Right hindlimb (tissue), 1 donor: ENCODE measurements at places on chromosomes 6 and 20.

DNA sequence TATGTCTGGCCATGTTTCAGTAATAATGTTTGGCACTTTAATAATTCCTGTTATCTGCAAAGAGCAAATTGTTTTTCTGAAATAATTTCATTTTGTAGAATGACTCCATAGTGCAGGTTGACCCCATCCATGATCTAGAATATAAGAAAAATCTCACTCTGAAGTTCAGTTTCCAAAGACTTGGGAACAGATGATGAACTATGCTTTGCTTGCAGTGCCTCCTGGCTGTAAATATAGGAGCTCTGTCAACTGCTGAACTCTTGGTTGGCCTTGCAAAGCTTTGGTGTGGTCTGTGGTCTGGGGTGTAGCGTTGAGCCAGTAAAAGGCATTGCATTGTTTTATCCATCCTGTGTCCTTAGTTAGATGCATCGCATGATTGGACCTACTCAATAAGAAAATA, 104.0 kb downstream of the PLCB4 start:
- peak; percentile 39 for DNase-seq

DNA sequence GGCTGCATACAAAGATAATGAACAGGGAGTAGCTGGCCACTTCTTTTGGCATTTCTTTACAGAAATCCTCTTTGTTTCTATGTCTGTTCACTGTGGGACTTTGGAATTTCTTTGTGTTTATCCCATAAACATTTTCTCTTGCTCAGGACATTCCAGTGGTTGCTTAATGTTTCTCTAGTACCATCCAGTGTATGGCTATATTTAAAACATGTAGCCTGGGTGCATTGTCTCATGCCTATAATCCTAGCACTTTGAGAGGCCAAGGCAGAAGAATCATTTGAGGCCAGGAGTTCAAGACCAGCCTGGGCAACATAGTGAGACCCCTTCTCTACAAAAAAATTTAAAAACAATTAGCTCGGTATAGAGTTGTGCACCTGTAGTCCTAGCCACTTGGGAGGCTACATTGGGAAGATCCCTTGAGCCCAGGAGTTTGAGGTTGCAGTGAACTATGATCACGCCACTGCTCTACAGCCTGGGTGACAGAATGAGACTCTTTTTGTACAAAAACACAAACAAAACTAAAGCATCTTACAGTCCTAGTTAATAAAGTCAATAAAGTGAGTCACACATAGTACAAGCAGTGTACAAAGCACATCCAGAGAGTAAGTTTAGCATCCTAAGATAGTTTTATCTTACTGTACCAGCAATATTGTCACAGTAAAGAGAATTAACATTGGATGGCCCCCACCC, 63.3 kb downstream of the ZFAND3 start:
- no peak for DNase-seq

DNA sequence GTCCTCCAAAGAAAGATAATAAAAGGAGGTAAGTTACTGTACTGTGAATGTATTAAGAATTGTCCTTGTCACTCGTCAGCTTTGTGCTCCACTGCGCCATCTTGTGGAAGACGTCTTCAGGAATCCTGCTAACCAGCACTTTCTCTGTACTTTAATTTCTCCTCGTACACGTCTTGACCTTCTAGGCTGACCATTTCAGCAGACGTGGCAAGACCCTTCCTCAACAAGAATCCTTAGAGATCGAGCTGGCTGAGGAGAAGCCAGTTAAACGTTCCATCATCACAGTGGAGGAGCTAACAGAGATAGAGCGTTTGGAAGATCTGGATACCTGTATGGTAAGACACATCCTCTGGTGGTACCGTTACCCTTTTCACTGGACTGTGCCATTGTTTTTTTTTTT, 95.5 kb upstream of the SCGN start:
- peak; percentile 81 for DNase-seq

GRCh38 chr6:55180258-55180657, 5.9 kb downstream of the HCRTR2 start:
- no peak for DNase-seq

GRCh38 chr6:1984346-1984994, 260.9 kb downstream of the GMDS start:
- no peak for DNase-seq

GRCh38 chr6:98970469-98970868, 22.7 kb upstream of the FBXL4 start:
- DNase-seq, result no peak

GRCh38 chr6:100469101-100469859, 4.6 kb upstream of the SIM1 start:
- no peak for DNase-seq
